HT-29 (cell line): ENCODE measurements at places on chromosomes 11 and 22. TPM values are rescaled to one million over a fixed set of nuclear protein-coding genes. Genes with fewer than 3 reads are reported as not detected.
A peak's percentile ranks its signal among the peaks of the same experiment; 100 is the strongest.

GRCh38 chr11:120652705-120653335 lies 141.3 kb downstream of the GRIK4 start:
- DNase-seq, result peak; percentile 11

Gene C1QTNF4
- not detected in 2 replicates for total RNA-seq

Gene MS4A1
- total RNA-seq, result not detected in 2 replicates

DNA sequence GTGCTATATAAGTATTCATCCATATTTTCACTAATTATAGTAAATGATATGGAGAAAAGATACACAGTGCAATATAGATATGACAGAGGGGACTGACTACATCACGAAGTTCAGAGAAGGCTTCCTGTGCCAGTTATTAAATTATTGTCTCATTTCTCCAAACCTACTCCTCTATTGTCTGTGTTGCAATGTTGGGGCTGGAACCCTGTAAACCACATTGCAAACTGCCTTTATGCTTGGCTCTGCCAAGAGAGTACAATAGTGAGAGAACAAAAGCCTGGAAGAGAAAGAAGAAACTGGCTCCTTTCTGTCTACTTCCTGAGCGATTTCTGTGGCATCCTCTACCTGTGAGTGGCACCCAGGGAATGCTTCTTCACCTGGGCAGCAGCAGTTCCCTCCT lies 46.4 kb downstream of the ME3 start:
- DNase-seq, result no peak

GRCh38 chr11:94884376-94884775 lies 89.0 kb downstream of the CWC15 start:
- no peak for DNase-seq

DNA sequence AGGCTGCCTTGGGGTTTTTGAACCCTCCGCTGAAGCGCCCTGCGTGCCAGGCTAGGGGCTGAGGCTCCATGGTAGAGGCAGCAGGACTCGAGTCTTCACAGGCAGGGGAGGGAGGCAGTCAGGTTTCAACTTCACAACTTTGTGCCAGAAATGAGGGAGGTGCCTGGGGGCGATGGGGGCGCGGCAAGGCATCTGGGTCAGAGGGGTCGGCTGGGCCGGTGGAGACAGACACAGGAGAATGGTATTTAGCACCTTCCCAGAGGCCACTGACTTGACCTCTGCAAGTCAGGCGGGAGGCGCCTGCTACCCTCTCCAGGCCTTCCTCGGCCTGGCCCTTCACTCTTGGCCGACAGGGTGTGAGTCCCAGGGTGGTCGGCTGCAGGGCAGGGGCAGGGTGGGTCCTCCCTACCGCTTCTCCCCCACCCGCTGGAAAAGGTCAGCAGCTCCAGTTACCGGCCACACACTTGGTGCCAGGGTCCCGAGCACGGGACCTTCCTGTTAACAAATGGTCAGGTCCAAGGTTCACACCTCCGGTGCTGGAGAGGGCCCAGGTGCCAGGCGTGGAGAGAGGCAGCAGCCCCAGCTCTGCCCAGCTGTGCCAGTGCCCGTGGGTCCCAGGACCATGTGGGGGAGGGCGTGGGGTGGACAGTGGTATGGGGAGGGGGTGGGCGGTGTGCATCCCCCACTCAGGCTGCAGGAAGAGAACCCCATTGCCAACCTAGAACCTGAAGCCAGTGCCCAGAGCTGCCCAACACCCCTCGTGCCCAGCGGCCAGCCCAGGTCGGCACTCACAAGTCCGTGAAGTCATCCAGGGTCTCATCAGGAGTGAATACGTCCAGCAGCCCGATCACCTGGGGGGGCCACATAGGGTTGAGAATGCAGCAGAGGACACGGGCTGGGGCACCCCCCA lies 3.8 kb downstream of the MAPK12 start:
- DNase-seq, result no peak

GRCh38 chr11:24142062-24142461 lies 354.8 kb upstream of the LUZP2 start:
- no peak for DNase-seq

DNA sequence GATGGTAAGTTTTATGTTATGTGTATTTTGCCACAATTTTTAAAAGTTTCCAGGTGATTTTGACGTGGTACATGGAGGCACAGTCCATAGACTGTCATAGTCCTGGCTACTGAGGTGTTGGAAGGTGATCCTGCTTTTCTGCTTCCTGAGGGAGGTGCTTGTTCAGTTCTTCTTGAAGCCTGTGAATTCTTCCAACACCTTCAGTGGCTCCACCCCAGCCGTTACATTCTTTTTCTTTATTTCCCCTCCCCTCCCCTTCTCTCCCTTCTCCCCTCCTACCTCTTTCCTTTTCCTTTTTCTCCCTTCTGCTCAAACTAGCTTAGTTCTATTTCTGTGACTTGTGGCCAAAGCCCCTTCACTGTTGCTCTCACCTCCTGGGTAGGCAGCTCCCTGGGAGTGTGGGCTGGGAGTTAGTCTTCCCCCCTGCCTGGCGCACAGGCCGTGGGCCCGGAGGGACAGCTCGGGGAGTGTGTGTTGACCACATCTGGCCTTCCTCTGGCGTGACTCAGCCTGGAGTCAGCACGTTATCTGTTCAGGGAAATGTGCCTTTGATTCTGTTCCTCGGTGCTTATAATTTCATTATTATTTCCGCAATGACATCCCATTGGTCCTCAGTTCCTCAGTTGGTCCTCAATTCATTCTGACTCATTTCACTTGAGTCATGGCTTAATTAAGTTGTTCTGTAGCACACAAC lies 566.2 kb downstream of the TBC1D22A start:
- peak; percentile 78 for DNase-seq

Gene ARL14EP
- 5.5 and 5.6 TPM in 2 replicates for total RNA-seq

- no peak for DNase-seq
These were observed 42.5 kb downstream of the CTSC start for GRCh38 chr11:88295028-88295427.

DNA sequence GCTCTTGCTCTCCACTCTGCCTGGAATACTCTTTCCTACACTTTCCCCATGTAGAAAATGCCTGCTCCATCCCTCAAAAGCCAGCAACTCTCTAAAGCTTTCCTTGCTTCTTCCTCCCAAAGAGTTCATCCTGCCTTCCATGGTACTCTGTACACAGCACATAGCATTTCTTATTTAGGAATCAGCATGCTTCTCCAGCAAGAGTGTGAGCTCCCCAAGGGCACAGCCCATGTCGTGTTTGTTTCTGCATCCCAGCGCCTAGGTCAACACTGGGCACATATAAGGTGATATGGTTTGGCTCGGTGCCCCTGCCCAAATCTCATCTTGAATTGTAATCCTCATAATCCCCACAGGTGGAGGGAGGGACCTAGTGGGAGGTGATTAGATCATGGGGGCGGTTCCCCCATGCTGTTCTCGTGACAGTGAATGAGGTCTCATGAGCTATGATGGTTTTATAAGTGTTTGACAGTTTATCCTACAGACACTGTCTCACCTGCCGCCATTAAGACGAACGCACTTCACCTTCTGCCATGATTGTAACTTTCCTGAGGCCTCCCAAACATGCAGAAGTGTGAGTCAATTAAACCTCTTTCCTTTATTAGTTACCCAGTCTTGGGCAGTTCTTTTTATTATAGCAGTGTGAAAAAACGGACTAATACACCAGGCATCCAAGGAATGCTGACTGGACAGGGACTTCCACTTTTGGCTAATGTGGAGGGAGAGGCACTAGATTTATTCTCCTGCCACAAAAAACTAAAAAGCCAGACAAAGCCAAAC lies 8.2 kb downstream of the VPS37C start:
- peak; percentile 45 for DNase-seq

GRCh38 chr11:117618302-117618981 lies 178.6 kb downstream of the DSCAML1 start:
- DNase-seq, result no peak

Gene OR6T1
- not detected in 2 replicates for total RNA-seq

- DNase-seq, result no peak
These were observed 9.7 kb upstream of the UBASH3B start for GRCh38 chr11:122645847-122646246.

GRCh38 chr11:102010776-102011494 lies 36.3 kb upstream of the CFAP300 start:
- peak; percentile 80 for DNase-seq

- peak; percentile 66 for DNase-seq
These were observed 504.3 kb downstream of the FAM181B start for GRCh38 chr11:82229341-82229740.

DNA sequence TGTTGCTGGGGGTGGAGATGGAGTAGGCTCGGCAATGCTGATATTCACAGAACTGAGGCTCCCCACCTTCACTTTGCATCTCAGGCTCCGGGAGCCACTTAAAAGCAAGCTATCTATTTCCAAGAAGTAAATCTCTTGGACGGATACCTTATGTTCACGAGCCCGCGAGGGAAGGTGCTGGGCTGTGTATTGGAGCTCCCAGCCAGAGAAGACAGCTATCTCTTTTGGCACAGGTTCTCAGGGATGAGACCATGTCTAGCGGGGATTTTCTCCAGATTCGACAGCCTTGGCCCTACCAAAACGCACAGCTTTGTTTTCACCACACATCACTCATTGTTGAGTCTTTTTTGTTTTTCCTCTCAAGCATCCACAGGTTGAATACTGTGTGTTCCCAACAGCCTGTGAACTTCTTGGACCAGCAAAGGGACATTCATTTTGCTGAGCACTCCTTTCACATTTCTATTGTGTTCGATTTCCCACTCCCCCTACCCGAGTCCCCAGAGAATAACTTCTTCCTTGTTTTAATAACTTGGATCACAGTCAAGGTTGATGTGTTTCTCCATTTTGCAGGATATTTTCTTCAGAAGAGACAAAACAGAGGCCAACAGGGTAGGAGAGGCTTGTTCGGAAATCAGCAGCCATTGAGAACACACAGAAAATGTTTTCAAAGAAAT lies 23.3 kb downstream of the WT1 start:
- no peak for DNase-seq

GRCh38 chr11:61059260-61059752 lies 43.0 kb upstream of the CD5 start:
- no peak for DNase-seq

Gene GALNT18
- total RNA-seq, result 0.18 and 0.44 TPM in 2 replicates

Gene TH
- total RNA-seq, result 1.8 and 3.4 TPM in 2 replicates

DNA sequence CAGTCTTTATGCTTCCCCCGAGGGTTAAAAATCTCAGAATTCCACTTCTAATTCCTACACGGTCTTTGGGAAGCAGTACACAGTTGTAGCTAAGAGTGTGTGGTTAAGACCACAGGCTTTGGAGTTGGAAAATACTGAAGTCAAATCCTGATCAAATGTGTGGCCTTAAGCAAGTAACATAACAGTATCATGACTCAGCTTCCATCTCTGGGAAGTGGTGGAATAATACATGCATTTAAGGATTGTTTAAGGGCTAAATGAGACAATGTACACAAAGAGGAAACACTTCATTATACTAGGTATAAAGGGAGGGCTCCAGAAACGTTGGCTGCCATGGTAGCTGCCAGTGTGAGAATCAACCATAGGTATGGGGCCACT lies 71.5 kb downstream of the FAT3 start:
- DNase-seq, result no peak

GRCh38 chr22:47067911-47068625 lies 305.6 kb downstream of the TBC1D22A start:
- DNase-seq, result no peak

Gene SCGB2A2
- total RNA-seq, result not detected in 2 replicates

Gene P4HA3
- not detected in 2 replicates for total RNA-seq

Gene INPP5J
- total RNA-seq, result 1.8 TPM in 2 replicates

- DNase-seq, result no peak
These were observed 16.3 kb upstream of the CLMP start for GRCh38 chr11:123211149-123211852.

Gene MRPL16
- 94.0 and 100 TPM in 2 replicates for total RNA-seq

Gene HEPACAM
- not detected in 2 replicates for total RNA-seq

- DNase-seq, result peak; percentile 48
These were observed 59.7 kb upstream of the RASD2 start for GRCh38 chr22:35480627-35481550.

- no peak for DNase-seq
These were observed 66.2 kb upstream of the POU2AF2 start for GRCh38 chr11:111179184-111179910.

- DNase-seq, result peak; percentile 95
These were observed 27.4 kb upstream of the ST14 start for GRCh38 chr11:130131961-130132850.

Gene APOA1
- not detected in 2 replicates for total RNA-seq

- no peak for DNase-seq
These were observed 4.6 kb downstream of the MOB2 start for GRCh38 chr11:1481861-1482441.

- no peak for DNase-seq
These were observed 1.2 kb downstream of the HIKESHI start for GRCh38 chr11:86303257-86303656.

DNA sequence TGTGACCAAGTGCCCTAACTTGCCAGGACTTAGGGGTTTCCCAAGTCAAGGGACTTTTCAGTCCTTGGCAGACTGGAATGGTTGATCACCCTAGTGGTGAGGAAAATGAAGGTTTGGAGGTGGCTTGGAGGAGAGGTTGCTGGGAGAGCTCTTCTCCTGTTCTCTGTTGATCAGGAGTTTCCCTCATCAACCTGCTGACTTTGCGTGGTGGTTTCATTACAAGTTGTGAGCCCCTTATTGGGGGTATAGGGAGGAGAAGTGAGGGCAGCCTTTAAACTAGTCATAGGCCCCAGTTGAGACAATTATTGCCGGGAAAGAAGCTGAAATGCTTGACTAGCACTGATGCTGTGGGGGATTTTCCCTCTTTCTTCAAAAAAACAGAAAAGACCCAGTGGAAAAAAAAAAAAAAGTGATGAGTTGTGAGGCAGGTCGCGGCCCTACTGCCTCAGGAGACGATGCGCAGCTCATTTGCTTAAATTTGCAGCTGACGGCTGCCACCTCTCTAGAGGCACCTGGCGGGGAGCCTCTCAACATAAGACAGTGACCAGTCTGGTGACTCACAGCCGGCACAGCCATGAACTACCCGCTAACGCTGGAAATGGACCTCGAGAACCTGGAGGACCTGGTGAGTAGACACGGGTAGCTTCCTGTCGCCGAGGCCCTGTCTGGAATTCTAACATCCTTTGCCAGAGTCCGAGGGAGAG lies at the start of gene CXCR5:
CXCR5 (plus strand) TSS at position 525 of the 704 bp plus-strand sequence; CDS start at position 575, 50 bp downstream.
- DNase-seq, result no peak
